ENCODE measurements at places on chromosomes 4 and X.

DNA sequence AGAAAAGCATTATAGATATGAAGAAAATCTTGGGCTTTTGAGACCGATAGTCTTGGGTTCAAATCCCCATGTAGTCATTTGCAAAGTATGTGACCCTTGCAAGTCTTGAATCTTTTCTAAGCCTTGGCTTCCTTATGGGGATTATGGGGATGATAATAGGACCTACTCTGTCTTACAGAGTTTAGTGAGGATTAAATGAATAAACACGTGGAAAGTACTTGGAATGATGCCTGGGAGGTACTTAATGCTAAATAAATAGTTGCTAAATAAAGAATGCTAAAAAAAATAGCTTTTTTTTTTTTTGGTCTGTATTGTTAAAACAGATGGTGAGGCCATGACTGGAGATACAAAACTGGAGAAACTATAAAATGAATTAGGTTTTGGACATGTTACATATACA, 292.7 kb downstream of the GPAT3 start:
- DNase-seq: peak; percentile 15

GRCh38 chr4:57119054-57119651, 9.0 kb upstream of the IGFBP7 start:
- peak; percentile 95 for DNase-seq

DNA sequence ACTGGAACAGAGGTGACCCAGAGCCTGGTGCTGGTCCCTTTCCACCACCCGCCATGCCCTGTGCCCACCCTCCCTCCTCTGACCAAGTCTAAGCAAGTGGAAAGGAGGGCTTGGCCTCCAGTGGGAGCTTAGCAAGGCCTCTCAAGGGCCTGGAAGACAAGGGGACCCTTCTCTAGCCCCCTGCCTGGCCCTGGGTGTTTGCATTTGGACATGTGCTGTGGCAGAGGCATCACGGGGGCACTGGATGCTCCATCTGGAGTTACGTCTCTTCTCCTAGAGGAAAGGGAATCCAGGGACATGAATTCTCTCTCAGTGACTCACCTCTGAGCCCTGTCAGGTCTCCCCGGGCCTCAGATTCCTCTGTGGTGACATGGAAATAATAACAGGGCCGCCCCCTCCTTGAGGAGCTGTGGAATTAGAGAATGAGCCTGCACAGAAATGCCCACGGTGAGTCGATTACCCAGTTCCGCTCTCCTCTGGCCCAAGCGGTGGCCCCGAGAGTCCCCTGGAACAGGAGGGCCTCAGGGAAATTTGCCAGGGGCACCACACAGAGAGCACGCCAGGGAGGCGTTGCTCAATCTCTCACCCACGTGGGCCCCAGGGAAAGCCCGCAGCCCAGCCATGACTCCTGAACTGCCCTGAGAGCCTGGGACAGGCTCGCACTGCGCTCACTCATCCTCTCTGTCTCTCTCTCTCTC, 189.6 kb downstream of the BCOR start:
- peak; percentile 87 for DNase-seq

DNA sequence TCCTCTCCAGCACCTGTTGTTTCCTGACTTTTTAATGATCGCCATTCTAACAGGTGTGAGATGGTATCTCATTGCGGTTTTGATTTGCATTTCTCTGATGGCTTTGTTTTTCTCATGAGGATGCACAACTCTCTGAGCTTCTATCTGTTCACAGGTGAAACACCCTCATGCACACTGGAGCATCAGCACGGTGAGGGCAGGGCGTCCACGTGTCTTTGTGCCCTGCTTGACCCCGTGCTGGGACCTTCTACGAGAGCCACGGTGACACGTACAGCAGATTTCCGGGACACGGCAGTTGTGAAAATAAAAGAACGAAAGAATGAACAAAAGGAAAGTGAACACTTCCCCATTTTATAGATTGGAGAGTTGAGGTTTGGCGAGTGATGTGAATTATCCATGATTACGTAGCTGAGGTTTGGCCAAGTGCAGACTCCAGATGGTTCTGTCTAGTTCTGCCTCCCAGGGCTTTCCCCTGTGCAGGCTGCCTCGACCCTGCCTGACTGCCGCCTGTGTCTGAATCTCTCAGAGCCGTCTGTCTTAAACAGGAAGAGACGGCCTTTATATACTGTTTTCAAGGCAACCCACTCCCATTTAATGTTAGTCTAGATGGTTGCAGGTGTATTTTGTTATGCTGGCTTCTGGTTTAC, 67.8 kb upstream of the SORBS2 start:
- no peak for DNase-seq

DNA sequence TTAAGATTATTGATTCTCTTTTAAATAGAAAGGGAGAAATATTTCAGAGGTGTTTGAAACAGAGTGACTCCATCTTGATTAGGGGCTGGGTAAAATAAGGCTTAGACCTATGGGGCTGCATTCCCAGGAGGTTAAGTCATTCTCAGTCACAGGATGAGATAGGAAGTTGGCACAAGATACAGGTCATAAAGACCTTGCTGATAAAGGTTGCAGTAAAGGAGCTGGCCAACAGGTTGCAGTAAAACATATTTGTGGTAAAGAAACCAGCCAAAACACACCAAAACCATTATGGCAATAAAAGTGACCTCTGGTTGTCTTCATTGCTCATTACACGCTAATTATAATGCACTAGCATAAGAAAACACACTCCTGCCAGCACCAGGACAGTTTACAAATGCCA, 165.0 kb downstream of the SPIN4 start:
- no peak for DNase-seq

GRCh38 chrX:12701628-12702027, 89.6 kb upstream of the PRPS2 start:
- peak; percentile 74 for DNase-seq

DNA sequence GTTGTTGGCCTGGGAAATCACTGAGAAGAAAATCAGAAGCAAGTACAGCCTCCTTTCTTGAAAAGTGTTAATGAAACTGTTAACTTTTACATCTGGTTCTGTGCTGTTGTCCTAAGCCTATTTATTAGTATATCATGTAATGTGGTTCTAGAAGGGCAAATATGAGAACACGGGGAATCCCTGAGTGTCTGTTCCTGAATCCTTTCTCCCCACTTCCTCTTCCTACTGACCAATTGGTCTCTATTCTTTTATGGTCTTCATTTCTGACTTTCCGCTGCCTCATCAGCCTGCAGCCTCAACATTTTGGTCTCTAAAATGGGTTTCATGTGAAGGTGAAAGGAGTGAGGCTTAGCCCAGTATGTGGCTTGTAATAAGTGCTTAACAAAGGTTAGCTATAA, 159.9 kb upstream of the MAMLD1 start:
- DNase-seq: no peak

DNA sequence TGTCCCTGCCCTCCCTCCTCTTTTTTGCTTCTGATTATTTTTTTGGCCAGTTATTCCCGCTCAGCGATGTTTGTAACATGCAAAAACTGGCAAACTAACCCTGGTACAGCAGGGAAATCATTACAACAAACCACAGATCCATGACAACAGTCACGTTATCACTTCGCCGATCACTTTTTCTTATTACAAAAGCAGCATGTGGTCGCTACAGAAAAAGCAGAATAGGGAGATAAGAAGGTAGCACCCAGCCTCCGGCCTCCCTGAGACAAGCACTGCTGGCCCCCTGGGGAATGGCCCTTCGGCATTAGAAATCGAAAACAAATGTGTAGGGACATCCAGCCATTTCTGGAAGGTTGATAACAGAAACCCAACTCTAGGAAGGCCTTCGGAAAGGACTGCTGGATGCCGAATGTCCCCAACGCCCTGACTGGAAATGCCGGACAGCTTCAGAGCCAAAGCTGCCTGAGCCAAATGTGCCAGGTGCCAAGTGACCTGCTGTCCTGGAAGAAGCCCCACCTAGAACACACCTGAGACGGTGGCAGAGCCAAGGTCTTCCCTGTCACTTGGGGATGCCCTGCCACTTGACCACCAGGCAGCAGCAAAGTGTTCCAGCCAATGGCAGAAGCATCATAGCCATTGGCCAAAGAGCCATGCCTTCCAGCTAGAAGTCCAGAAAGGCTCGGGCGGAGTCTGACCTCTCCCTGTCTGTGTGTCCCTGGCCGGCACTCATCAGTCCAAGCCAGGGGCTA, 2.9 kb downstream of the IDH3G start:
- no peak for DNase-seq

DNA sequence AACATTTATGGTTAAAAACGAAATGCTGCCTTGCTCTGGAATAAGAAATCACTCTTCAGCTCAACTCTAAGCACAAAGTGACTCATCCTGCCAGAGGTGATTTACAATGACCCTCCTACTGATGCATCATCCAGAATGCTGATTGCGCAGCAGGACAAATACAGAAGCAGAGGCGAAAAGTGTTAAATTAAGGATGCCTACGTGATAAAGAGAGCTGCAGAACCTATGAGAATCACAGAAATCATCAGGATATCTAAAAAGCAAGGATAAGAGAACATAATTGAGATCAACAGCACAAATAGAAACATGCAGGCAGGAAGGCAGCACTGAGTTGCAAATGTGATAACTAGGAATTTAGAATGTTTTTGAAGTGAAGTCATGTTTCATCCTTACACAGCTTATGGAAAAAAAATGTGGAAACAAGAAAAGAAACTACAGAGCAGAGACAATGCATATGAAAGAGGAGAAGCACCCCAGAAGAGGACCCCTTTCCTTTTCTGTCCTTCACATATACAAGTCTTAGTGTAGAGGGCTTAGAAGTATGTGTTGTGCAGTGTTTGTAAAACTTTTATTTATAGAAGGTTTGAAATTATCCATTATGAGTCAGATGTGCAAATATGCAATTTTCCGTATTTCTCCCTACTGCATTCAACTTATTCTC, 188.4 kb downstream of the SLC7A11 start:
- DNase-seq: peak; percentile 90

GRCh38 chr4:64465263-64465662, 56.0 kb upstream of the TECRL start:
- no peak for DNase-seq

- peak; percentile 38 for DNase-seq
These were observed 376.4 kb upstream of the NOCT start for GRCh38 chr4:138639018-138639741.

DNA sequence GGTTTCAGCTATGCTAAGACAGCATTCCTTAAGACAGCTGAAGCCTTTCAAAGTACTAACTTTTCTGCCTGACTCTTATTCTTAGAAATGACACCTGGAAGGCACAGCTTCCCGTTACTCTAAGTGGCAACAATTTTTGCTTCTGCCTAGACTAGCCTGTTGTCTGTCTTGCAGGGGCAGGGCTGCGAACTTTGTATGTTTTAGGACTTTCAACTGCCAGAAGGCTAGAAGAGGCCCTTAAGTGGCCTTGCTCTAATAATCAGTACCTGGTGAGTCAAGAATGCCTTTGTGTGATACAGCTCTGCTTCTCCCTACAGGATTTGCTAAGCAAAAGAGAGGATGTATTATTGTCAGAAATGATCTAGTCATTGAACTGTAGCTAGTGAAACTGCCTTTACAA, 30.0 kb upstream of the TFDP3 start:
- no peak for DNase-seq

DNA sequence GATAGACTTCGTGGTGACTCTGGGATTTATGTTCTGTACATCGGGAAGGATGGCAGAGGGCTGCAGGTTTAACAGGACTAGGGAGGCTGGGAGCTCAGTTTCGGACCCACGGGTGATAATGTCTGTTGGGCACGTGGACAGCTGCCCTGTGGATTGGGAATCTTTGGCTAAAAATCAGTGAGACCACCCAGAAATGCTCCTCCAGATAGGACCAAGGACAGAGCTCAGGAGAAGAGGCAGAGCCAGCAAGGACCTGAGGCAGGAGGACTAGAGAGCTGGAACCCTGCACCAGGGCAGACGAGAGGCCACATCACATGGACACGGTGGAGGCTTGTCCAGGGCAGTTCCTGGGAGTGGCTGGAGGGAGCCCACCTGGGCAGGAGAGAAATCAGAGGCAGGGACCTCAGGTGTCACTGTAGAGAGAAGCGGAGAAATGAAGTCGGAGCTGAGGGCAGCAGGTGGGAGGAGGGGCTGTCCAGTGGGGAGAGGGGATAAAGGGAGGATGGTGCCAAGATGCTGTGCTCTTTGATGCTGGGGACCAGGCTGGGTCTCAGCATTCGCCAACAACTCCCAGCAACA, 79.2 kb downstream of the CPZ start:
- DNase-seq: no peak

GRCh38 chrX:78708262-78708661, 39.3 kb upstream of the LPAR4 start:
- peak; percentile 39 for DNase-seq

GRCh38 chrX:150358651-150359050, 4.5 kb upstream of the MAMLD1 start:
- DNase-seq: no peak

DNA sequence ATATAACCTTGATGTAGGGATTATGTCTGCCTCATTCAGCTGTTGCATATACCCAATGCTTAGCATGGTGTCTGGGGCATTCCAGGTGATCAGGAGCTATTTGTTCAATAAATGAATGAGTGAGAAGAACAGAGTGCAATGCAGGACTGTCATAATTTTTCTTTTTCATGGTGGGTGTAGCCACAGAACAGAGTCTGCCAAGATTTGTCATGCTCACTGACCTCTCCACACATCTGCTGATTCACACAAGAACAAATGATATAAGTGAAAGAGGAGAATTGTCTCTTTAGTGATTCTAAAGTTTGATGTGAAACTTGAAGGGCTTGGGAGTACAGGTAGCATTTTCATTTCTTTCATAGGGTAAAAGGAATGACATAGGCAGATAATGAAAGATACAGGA, 64.4 kb upstream of the TEX13D start:
- DNase-seq: no peak

DNA sequence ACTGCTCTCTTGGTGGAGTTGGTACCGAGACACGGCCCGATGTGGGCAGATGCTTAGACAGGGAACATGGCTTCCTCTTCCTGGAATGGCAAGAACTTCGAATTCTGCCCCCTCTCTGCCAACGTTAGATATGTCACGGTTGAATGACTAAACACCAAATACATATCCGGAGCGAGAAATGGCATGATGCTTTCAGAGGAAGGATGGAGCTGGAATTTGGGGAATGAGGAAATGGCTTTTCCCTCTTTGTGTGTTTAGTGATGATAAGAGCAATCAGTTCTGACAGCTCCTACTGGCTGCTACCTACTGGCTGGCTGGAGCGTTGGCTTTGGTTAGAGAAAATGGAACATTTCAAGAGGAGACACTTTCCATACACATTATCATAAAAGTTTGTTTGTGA, 140.0 kb downstream of the DHRSX start:
- no peak for DNase-seq

DNA sequence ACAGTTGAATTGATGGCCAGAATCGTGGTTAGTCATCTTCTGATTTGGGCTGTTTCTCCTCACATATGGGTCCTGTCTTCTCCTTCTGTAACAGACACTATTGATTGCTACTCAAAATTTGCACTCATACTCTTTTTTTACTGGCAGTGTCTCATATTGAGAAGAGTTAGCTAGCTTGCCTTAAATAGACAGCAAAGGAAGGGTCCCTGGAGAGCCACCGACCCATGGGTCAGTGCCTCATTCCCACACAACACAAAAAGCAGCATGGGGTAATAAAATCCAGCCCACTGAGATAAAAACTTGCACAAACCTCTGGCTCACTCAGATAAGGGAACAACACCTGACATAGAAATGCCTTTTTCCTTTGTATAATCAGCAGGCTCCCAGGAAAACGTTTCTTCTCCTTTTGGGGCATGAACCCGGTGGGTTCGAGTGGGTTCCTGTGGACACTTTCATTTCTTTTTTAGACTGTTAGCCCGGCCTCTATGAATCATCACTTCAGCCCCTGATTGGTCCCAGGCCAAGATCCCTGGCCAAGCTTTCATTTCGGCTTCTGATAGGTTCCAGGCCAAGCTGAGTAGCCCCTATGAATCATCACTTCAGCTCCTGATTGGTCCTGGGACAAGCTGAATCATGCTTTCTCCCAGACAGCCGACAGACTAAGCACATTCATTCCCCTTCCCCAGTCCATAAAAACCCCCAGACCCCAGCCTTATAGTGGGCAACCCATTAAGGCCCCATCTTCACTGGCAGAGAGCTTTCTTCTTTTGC, 408.1 kb downstream of the DCAF12L2 start:
- DNase-seq: no peak
